ENCODE measurements at places on chromosomes 6 and 20.

DNA sequence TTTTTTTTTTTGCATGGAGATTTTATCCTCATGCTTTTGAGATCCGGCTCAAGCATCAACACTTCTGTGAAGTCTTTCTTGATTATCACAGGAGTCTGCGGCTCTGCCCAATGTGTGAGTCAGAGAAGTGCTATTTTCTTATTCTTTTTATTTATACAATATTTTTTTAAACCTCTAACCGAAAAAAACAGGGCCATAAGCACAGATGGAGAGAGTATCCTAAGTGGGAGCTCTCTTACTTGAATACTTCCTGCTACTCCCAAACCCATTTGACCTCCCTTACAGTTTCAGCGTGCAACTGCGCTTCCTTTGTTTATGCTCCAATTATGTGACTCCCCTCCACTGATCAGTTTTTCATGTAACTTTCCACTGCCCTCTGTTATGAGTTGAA lies 8.7 kb upstream of the ATXN1 start:
- no peak for DNase-seq

- DNase-seq = peak; percentile 64
Measured at GRCh38 chr20:41865938-41866337, 247.8 kb upstream of the CHD6 start.

GRCh38 chr6:6569811-6570164 lies 18.7 kb upstream of the LY86 start:
- peak; percentile 51 for DNase-seq

DNA sequence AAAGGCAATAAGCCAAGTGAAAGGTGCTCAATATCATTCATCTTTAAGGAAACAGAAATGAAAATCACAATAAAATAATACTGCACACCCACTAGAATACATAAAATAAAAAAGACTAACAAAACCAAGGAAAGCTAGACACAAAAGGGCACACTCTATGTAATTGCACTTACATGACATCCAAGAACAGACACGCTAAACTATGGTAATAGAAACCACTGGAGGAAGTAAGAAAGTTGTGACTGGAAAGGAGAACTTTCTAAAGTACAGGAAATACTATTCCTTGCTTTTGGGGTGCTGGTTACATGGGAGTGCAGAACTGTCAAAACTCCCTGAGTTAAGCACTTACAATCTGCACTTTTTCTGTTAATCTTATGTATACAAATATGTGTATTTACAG lies 253.7 kb upstream of the RUNX2 start:
- DNase-seq = peak; percentile 37

- no peak for DNase-seq
Measured at GRCh38 chr6:120373185-120373584, 961.1 kb downstream of the TBC1D32 start.

DNA sequence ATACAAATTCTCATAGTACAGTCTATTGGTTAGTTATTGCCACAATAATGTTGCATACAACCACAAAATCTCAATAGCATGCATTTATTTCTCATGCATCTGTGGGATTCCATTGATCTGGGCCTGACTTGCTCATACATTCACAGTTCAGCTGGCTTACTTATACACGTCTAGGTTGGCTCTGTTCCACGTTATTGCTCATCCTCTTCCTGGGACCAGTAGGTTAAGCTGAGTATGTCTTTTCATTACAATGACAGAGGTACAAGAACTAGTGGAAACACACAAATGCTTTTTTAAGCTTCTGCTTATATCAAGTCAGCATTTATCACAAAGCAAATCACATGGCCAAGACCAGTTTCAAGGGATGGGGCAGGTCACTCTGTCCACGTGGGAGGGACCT lies 485.3 kb upstream of the BTBD3 start:
- peak; percentile 95 for DNase-seq

GRCh38 chr6:93398723-93399122 lies 20.6 kb downstream of the EPHA7 start:
- DNase-seq = no peak

DNA sequence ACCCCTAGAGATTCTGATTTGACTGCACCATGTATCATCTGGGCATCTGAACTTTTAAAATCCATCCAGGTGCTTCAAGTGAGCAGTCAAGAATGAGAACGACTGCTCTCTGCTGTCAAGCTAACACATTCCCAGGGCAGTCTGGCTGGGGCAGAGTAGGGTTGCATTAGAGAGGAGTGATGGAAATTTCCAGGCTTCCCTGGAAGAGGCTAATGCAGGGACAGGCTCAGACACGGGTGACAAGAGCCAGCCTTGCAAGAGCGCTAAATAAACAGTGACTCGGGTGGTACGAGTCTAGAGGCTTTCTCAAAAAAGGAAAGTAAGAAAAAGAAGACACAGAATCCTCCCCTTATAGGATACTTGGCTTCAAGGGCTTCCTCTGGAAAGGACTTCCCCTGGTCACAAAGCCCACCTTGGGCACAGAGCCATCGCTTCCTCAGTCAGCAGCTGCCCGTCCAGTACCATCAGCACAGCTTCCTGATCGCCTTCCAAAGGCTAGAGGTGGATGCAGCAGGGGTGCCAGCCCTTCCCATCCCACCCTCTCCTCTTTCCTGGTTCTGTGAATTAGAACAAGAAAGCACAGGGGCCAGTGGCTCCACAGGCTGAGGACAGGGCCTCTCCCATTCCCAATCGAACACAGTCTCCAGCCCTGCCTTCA lies 177.4 kb upstream of the RREB1 start:
- no peak for DNase-seq

DNA sequence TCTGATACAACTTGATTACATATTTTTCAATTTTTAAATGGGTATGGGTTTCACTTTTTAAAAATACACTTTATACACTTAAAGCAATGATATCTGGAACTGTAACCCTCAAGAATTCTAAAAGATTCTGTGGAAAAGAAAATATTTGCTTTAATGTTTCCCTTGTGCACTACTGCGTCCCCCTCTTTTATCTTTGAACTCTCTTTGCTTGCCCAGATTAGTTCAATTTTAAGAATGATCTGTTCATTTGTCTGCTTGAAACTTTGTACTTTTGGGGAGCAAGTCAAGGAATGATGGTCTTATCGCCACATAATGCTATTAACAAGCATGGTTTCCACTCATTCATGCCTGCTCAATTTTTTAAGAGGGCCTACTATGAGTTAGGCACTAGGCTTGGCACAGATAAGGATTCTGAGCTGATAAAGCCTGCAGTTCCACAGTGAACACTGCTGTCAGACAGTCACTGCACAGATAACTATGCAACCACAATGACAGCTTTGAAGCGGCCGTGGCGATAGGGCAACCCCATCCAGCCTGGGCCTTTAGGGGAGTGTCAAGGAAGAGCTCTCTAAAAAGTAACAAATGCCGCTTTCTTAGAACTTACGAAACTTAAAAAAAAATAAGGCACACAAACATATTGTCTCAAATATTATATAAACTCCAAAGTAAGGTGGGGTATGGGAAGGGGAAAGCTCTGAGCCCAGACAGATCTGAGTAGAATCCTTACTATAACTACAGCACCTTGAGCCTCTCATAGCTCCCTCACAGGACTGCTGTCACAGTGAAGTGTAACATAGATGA lies 29.7 kb downstream of the FYN start:
- no peak for DNase-seq

DNA sequence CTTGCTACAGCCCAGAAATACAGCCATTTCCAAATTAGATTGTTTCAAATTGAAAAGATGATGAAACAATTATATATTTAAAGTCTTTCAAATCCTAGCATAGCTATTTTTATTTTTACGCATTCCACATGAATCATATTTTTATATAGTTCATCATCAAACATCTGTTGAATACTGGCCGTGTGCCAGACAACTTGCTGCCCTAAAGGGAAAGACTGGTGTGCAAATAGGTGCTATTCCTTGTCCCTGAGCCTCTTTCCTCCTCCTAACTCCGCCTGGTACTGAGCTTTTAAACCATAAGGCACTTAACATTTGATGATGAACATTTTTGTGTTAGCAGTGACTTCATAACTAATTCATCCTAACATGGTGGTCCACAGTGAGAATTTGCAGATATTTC lies 18.7 kb upstream of the PLCG1 start:
- DNase-seq = no peak

- DNase-seq = no peak
Measured at GRCh38 chr6:167416676-167417430, 92.0 kb downstream of the TTLL2 start.

DNA sequence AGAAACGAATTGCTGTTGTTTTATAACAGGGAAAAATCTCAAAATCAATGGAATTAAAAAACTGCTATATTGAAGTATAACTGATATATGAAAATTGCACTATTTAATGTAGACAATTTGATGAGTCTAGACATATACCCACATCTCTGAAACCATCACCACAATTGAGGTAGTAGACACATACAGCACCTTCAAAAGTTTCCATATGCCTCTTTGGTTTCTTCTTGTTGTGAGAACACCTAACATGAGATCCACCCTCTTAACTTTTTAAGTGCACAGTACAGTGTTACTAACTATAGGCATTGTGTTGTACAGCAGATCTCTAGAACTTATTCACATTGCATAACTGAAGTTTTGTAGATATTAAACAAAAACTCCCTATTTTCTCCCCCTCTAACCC lies 14.0 kb upstream of the SLC17A5 start:
- no peak for DNase-seq

- no peak for DNase-seq
Measured at GRCh38 chr6:6973721-6974120, 134.0 kb upstream of the RREB1 start.

GRCh38 chr6:161068321-161068741 lies 76.8 kb downstream of the MAP3K4 start:
- DNase-seq = no peak

- DNase-seq = no peak
Measured at GRCh38 chr6:69953491-69953890, 87.1 kb downstream of the COL19A1 start.

DNA sequence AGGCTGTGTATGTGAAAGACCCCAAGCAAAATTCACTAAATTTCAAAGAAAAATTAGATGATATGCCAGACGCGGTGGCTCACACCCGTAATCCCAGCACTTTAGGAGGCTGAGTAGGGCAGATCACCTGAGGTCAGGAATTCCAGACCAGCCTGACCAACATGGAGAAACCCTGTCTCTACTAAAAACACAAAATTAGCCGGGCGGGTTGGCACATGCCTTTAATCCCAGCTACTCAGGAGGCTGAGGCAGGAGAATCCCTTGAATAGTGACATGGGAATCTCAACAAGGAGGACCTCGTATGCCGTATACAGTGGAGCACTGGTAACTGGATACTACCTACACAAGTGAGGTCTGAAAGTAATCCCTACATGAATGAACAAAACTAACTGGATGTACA lies 92.7 kb upstream of the JARID2 start:
- DNase-seq = no peak

DNA sequence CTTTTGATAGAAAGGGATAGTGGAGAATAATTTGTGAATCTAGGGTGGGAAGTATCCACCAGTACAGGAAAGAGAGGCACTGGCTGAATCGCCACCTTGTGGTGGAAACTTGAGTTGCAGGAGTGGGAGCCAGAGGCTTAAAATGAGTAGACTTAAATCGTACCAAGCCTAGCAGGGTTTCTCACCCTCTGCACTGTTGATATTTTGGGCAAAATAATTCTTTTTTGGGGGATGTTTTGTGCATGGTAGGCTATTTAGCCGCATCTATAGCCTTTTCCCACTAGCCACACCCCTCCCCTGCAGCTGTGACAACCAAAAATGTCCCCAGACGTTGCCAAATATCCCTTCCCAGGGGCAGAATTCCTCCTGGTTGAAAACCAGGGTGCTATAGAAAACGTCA lies 119.1 kb downstream of the DHX35 start:
- DNase-seq = peak; percentile 65

DNA sequence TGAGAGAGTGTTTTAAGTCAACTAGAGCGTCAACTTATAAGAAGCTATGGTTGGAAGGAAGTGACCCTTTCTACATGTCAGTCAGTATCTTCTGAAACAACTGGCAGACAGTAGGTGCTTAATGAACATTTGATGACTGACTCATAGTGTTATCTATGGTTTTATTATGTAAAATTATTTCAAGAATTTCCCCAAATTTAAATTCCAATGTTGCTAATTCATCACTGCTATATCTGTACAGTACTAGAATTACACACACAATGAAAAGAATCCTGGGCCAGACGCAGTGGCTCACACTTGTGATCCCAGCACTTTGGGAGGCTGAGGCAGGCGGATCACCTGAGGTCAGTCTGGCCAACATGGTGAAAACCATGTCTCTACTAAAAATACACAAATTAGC lies 721.4 kb upstream of the FLRT3 start:
- DNase-seq = no peak

DNA sequence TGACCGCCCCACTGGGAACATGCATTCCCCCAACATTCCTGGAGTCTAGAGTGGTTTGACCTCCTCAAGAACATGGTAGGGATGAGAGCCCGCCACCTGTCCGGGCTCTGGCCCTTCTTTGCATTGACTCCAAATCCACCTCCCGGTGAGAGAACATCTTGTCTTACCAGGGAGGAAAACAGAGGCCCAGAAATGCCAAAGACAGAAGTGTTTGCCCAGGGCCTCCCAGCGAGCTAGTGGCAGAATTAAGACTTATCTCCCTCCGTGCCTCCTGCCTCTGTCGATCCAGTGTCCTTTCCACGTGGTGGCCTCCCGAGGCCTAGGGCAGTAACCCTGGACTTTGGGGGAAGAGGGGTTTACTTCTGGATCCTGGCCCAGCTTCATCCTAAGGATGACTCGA lies 134.8 kb downstream of the JPH2 start:
- DNase-seq = no peak

DNA sequence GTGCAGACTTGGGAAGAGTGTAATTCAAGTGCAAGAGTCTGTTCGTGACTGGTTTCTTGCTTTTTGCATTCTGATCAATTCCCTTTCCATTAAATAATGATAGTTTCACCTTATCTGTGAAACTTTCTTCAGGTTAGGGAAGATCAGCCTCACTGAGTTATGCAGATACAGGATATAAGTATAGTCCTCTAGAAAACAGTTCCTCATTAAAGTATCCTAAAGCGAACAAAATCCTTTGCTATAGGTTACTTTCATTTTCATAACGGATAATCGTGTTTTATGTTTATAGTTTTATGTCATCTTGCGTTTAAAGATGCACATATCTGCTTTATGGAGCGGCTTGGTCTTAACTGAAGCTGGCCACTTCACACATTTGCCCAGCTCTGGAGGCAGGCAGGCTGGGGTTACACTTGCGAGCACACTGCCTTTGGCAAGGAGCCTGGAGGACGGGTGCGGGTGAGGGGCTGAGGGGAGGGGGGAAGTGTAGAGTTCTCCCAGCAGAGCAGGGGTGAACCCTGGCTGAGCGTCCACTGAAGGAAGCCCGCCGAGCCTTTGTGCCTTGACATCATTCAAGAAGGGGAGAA lies 123.5 kb upstream of the IFNGR1 start:
- DNase-seq = no peak

DNA sequence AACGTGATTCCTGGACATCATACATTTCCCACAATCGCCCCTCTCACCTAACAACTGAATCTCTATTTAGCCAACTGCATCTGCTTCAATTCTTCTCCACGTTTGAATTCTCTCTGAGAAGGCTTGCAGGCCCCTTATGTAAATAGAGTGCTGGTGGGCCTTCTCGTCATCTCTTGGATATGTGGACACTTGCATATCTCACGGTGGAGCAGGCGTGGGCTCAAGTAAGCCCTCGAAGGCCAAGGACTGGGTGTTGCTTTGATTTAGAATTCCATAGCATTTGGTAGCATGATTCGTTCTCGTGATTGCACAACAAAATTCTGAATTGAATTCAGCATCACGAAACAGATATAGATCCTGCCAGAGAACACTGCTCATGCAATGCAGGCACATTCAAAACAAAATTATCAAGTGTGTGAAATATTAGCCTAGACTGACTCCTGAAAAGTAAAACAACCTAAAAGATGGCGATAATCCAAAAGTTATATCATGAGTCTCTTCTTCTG lies 613.6 kb downstream of the TFAP2A start:
- no peak for DNase-seq
